ENCODE measurements at places on chromosomes 11 and 22. TPM values are rescaled to one million over a fixed set of nuclear protein-coding genes. Genes with fewer than 3 reads are reported as not detected.

Gene HIKESHI
- 30.1 TPM for total RNA-seq

Gene FAM227A
- total RNA-seq: not detected

Gene NPAT
- 5.4 TPM for total RNA-seq

Gene TTC36
- total RNA-seq: 3.8 TPM

Gene KCNE3
- 2.8 TPM for total RNA-seq

Gene POU2AF1
- total RNA-seq: 0.78 TPM

Gene APOBEC3C
- 1.5 TPM for total RNA-seq

Gene LGR4
- total RNA-seq: 37.6 TPM

Gene FGF4
- not detected for total RNA-seq

Gene TREH
- not detected for total RNA-seq

Gene LIN7C
- total RNA-seq: 22.8 TPM

Gene PLAAT2
- total RNA-seq: not detected

Gene C11orf42
- total RNA-seq: not detected

Gene OR6A2
- total RNA-seq: not detected

Gene ST14
- total RNA-seq: 0.20 TPM

Gene GLYAT
- total RNA-seq: 0.23 TPM

Gene HIRA
- 23.4 TPM for total RNA-seq

Gene MYEOV
- total RNA-seq: not detected

Gene DAGLA
- total RNA-seq: 2.4 TPM

Gene PLXNB2
- 9.5 TPM for total RNA-seq

Gene C11orf97
- total RNA-seq: not detected

Gene POU2AF2
- 0.36 TPM for total RNA-seq

Gene GRIA4
- not detected for total RNA-seq

Gene C11orf86
- total RNA-seq: not detected

Gene SDHD
- total RNA-seq: 225 TPM

Gene CASP5
- not detected for total RNA-seq

Gene POTEH
- total RNA-seq: not detected

Gene SHANK2
- not detected for total RNA-seq

Gene TESMIN
- total RNA-seq: not detected

Gene UBQLN3
- not detected for total RNA-seq

Gene WEE1
- 8.1 TPM for total RNA-seq

Gene DDI1
- not detected for total RNA-seq

Gene RTN4RL2
- total RNA-seq: 0.78 TPM

Gene KRTAP5-7
- not detected for total RNA-seq

Gene GVQW3
- total RNA-seq: 0.26 TPM

Gene KBTBD3
- 2.0 TPM for total RNA-seq

Gene ACR
- total RNA-seq: not detected

Measured in gastrocnemius medialis (tissue), 4 donors.